CD4-positive, alpha-beta T cell treated with Interleukin-15 for 4 hours (primary cell): ENCODE measurements at places on chromosomes 6 and 20.

DNA sequence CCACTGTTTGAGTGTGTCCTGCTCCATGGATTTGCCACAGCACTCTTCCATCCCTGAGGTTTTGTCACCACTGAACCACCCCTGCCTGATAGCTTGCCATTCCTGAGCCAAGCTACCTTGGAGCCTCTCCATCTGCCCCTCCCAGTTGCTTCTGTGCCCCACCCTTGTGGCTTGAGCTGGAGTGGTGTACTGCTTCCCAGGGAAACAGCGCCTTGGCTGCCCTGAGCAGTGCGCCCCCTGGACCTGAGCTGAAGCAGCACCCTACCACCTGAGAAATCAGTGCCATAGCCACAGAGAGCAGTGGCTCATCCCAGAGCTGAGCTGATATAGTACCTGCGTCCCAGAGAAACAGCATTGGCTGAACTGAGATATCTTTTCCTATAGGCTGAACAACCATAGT lies 40.3 kb downstream of the IL22RA2 start:
- no peak for DNase-seq

GRCh38 chr6:126807876-126808275 lies 310.6 kb upstream of the RSPO3 start:
- no peak for DNase-seq

- DNase-seq = peak; percentile 74
Observed at GRCh38 chr6:11727998-11728961, 50.3 kb downstream of the ADTRP start.

- DNase-seq = peak; percentile 55
Observed at GRCh38 chr6:53347250-53347920, 1.4 kb downstream of the ELOVL5 start.

GRCh38 chr6:158674342-158675131 lies 24.7 kb downstream of the SYTL3 start:
- no peak for DNase-seq

GRCh38 chr6:95785785-95786184 lies 208.4 kb downstream of the MANEA start:
- DNase-seq = no peak

- no peak for DNase-seq
Observed at GRCh38 chr6:99241905-99242534, 107.5 kb downstream of the FAXC start.

DNA sequence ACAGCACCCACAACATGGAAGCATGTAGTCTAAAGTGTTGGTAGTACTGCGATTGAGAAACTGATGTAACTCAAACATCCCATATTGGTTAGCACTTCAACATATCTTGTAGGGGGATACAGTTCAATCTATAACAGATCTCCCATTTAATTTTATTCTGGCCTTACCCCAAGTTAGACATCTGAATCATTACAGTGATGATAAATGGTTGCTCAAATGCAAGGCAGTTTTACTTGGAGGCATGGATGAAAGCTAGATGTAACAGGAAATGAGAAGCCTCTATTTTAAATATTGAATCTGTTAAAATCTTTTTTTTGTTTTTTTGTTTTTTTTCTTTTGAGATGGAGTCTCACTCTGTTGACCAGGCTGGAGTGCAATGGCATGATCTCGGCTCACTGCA lies 44.2 kb upstream of the FAM50B start:
- DNase-seq = no peak

GRCh38 chr6:61134028-61134427 lies 1152.0 kb downstream of the KHDRBS2 start:
- DNase-seq = no peak

- no peak for DNase-seq
Observed at GRCh38 chr6:56953597-56954402, 1.1 kb upstream of the BEND6 start.

GRCh38 chr6:158595223-158595622 lies 35.3 kb downstream of the TMEM181 start:
- peak; percentile 9 for DNase-seq

DNA sequence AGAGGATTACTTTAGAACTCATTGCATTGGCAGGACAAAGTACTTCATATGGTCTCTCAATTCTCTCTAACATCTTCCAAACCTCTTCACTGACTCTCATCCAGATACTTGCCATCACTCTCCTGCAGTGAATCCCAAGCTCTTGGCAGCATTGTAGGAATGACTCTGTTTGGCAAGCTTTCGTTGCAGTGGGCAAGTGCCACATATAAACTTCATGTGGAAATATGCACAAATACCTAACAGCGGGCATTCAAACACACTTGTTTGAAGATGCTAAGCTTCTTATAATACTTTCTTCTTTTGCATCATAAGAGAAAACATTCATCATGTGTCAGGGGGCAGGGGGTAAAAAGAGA lies 86.2 kb upstream of the F13A1 start:
- DNase-seq = no peak

- DNase-seq = no peak
Observed at GRCh38 chr20:38147163-38147562, 17.9 kb downstream of the TGM2 start.

DNA sequence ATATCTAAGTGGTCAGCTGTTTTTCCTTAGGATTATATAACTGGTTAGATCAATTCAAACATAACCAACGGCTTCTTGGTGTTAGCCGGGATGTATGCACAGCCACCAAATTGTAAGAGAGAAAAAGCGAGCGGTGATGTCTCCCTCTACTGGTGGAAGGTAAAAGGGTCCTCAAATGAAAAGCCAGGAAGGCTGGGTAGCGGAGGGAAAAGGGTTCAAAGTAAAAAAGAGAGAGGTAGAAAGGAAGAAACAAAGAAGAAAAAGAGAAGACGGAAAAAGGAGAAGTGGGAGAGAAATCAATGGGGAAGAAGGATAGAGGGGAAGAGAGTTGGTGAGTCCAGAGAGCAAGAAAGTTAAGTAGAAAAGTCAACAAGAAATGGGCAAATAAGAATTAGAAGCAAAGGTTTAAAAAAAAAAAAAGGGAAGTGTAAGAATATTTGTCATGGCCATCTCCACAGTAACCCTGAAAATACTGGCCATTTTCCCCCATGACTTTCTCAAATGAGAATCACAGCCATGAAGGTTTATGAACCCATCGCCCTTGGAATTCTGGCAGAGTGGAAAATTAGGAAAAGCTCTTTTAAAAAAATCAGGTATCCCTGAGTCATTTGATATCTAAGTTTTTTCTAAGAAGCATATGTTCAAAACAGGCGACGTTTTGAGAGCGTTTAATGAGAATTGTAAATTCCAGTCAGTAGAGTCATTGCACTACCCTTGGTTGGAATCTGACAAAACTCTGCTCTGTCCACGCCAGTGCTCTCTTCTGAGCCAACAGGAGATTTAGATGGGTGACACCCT lies 155.6 kb upstream of the SNX9 start:
- DNase-seq = peak; percentile 62

GRCh38 chr6:149079911-149080491 lies 237.5 kb upstream of the TAB2 start:
- no peak for DNase-seq

DNA sequence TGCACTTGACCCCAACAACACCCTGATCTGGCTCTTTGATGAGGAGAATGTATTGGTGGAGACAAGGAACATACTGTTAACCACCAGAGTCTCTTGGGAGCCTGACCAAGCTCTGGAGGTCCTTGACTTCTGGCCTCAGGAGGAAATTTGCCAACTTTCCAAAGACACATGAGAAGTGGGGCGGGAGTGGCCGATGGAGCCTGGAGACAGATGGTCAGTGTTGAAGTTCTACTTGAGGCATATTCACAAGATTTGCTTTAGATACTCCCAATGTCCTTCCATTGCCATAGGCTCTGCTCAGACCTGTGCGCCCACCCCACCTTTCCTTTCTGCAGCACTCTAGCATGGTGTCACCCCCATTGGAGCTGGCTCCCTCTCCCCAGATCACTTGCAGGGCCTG lies 241.0 kb downstream of the SLC24A3 start:
- no peak for DNase-seq

DNA sequence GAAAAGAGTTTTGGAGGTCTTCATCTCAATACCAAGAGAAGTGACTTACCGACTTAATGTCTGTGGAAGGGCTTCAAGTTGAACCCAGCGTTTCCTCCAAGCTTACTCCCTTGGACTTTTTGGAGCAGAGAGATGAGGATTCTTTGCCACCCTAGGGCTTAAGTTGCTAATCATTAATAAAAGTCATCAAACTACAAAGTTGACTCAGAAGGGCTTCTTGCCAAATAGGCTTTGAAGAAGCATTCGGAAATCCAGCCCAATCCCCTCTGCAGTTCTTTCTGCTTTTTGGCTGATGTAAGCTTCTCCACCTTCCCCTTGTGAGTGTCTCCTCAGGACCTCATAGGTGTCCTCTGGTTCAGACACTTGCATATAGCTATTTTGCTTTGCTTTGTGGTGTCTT lies at the start of gene SLC17A3:
TSS of gene SLC17A3 (minus strand) at position 126 of the 400 bp plus-strand sequence. CDS start 5,856 bp downstream, outside the sequence.
- DNase-seq = no peak

DNA sequence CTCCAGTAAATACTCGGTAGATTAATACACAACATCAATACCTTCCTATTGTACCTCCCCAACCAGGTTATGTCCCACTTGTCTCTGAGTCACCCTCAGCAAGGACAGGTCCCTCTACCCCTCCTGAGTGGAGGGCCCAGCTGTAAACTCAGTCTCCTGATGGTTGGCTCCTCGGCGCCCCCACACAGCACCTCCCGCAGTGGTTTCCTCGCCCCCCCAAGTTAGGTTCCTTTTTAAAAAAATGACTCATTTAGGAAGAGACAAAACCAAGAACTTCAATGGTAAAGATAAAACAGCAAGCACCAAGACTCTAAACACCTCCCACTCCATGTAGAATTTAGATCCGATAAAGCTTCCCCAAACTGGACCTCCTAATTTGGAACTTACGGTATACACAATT lies 83.5 kb downstream of the TRERF1 start:
- peak; percentile 80 for DNase-seq

GRCh38 chr6:166752097-166752496 lies 125.0 kb upstream of the RPS6KA2 start:
- no peak for DNase-seq

DNA sequence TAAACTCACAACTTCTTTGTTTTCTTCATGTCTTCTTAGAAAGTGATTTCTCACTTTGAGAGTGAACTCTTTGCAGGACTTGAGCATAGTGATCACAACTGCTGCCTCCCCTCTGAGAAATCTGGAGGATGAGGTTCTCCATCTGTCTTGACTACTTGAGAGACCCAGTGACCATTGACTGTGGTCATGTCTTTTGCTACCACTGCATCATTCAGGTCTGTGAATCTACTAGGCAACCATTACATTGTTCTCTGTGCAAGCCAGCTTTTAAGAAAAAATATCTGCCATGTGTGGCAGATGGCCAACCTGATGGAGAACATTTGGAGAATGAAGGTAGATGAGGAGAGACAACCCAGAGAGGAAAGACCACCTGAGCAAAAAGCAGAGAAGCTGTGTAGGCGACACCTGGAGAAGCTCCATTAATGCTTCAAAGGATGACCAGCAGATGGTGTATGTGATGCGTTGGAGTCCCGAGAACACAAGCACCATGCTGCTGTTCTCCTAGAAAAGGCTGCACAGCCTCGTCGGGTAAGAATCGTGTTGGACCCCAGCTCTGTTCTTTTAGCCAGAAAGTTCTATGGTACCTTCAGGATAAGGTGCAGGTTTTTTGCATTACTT lies 25.1 kb upstream of the TRIM26 start:
- peak; percentile 30 for DNase-seq

GRCh38 chr20:31715766-31716165 lies 6.9 kb downstream of the BCL2L1 start:
- no peak for DNase-seq

GRCh38 chr6:109678240-109678639 lies 12.8 kb downstream of the AK9 start:
- no peak for DNase-seq

DNA sequence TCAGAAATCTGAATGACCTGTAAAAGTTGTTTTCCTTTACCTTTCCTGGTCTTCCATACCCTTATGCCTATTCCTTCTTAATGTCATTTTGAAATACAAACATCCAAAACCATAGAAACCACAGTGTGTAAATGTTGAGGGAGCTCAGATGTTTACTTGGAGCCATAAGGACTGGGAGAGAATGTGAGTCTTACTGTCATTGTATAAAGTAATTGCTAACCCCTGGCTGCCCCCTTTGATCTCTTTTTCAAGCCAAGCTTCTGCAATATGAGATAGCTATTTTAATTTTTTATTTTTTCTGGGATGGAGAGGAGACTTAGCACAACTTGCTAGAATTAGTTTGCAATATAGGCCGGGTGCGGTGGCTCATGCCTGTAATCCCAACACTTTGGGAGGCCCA lies 124.4 kb upstream of the AKIRIN2 start:
- no peak for DNase-seq

- no peak for DNase-seq
Observed at GRCh38 chr6:166767230-166767629, 140.2 kb upstream of the RPS6KA2 start.

GRCh38 chr6:35370124-35370741 lies 27.9 kb downstream of the PPARD start:
- DNase-seq = peak; percentile 47
